ENCODE measurements at places on chromosomes 7 and 10.
A peak's percentile ranks its signal among the peaks of the same experiment; 100 is the strongest.

DNA sequence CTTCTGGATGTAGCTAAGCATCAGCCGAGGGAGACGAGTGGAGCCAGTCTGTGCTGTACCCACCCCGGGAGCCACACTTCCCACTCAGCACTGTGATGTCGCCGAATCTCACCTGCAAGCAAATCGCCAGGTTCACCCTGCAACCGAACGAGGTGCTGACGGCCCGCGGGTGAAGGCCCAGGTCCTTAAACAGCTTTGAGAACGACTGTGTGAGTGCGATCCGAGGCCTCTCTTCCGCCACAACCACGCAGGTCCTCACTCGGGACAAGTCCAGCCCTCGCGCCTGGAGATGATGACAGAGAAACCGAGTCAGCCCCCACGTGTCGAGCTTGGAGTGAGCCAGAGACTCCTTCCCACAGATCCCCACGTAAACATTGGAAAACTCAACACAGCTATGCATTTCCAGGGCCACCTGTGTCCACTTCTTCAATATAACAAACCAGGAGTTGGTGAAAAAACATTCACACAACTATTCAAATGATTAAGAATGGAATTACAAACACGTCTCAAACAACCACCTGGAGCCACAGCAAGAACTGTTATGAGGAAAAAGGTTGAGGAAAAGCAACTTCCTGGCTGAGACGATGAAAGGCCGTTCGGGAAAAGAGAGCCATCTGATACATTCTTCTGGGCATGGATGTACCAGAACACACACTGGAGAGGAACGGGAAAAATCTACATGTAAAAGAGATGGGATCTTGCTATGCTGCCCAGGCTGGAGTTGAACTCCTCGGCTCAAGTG is 191.8 kb downstream of the ZMYND11 start:
- no peak for DNase-seq

- no peak for DNase-seq
These were observed 25.5 kb downstream of the VOPP1 start for GRCh38 chr7:55546814-55547213.

DNA sequence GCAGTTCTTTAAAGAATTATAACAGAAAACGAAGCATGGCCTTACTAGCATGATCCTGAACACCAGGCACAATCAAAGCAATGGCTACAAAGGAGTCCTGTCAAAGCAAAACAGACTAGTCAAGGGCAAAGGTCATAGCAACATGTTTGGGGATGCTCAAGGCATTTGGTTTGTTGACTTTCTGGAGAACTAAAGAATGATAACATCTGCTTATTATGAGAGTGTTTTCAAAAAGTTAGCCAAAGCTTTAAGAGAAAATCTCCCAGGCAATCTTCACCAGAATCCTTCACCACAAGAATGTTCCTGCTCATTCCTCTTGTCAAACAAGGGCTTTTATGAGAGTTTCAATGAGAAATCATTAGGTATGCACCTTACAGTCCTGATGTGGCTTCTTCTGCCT is 95.1 kb upstream of the CPXM2 start:
- DNase-seq = no peak

DNA sequence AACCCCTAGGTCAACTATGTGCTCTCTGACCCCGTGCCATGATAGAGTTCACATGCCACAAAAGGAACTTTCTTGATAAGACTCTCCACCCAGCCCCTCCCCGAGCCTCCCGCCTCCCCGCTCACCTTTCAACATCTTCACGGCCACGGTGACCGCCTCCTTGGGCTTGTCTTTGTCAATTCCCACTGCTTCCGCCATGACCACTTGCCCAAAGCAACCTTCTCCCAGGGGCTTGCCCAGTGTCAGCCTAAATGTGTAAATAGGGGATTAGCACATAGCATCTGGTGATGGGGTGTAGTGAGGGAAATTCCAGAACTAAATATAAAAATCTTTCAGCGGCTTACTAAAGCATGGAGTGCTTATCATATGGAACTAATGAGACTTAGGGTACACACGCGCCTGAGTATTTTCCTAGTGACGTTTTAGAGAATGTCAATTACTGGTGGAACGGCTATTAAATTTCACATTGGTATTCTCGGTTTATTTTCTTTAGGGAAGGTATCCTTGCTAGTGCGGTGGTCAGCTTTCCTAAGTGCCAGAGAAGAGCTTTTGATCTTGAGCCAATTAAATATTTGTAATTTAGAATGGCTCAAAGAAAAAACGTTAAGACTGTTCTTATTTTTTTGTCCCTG is 97.4 kb downstream of the FGFR2 start:
- no peak for DNase-seq

GRCh38 chr10:31020209-31020608 is 11.5 kb downstream of the ZNF438 start:
- no peak for DNase-seq

GRCh38 chr10:99532687-99533495 is at the start of gene NKX2-3:
NKX2-3 (plus strand) TSS chr10:99532942; CDS start chr10:99533132, 190 bp downstream.
- peak; percentile 57 for DNase-seq

- DNase-seq = no peak
These were observed 588 bp downstream of the CYREN start for GRCh38 chr7:135169964-135170273.

DNA sequence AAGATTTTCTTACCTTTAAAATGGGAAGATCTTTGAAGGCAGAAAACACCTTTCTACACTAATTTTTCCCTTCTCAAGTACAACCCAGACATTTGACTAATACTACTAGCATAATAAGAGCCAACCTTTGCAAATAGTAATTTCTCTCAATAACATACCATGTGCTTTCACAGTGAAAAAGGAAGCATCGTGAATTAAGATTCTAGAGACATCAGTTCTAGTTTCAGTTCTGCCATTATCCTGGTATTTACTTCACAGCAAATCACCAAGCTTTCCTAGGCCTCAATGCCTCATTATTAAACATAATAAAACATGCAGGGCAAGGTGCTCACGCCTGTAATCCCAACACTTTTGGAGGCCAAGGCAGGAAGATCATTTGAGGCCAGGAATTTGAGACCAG is 24.9 kb downstream of the GSAP start:
- DNase-seq = no peak

- no peak for DNase-seq
These were observed 195.4 kb upstream of the AOAH start for GRCh38 chr7:36919738-36920137.
